ENCODE measurements at places on chromosomes 7 and 10.

DNA sequence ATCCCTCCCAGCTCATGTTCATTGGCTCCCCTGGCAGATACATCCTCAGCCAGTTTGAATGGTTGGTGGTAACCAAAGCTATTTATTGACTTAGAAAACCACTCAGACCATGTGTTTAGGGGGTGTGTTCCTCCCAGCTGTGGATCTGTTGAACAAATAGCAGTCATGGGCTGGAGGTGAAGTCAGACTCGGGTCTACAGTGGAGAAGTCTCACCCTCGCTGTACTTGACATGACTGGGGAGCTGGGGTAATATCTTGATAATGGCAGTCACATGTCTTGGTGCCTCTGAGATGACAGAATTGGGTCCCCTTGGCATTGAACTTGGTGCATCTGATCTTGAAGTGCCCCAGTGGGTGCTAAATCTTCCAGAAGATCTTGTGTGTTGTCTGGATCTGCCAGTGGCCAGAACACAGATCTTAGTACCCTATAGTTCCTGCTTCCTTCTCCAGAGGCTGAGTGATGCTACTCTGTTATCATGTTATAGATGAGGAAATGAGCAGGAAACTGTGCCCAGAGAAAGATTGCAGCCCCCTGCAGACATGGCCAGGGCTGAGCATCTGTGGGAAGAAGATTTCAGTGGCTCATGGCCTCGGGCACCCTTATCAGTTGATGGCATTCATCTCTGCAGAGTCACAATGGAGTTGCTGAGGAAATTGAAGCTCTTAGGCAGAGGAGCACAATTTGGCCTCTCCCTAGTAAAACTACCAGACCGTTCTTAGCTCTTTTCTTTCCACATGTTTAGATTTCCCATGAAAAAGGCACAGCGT is 50.4 kb downstream of the ADRA2A start:
- H3K4me1 ChIP-seq, result no peaks in the 10 kb centered on the region
- no peak overlapping the region for H3K27ac ChIP-seq
- H3K27me3 ChIP-seq, result no peaks in the 10 kb centered on the region
- H3K36me3 ChIP-seq, result no peaks in the 10 kb centered on the region
- H3K4me3 ChIP-seq, result no peak overlapping the region
- no peak for DNase-seq

- DNase-seq, result peak; percentile 21
- no peaks in the 10 kb centered on the region for H3K27me3 ChIP-seq
- H3K27ac ChIP-seq, result no peak overlapping the region
- H3K36me3 ChIP-seq, result no peaks in the 10 kb centered on the region
Observed at GRCh38 chr7:44534501-44534900, 6.6 kb downstream of the NPC1L1 start.

GRCh38 chr7:35035511-35035961 is 1.7 kb downstream of the DPY19L1 start:
- no peaks in the 10 kb centered on the region for H3K36me3 ChIP-seq
- H3K27ac ChIP-seq, result peak overlapping the region; percentile 75
- peak; percentile 8 for DNase-seq
- no peak overlapping the region for H3K4me3 ChIP-seq

- no peak overlapping the region for H3K4me3 ChIP-seq
- H3K27me3 ChIP-seq, result no peaks in the 10 kb centered on the region
- no peak overlapping the region for H3K27ac ChIP-seq
Observed at GRCh38 chr7:123410273-123410904, 124.0 kb downstream of the IQUB start.

- no peak overlapping the region for H3K4me3 ChIP-seq
- H3K4me1 ChIP-seq, result no peaks in the 10 kb centered on the region
- no peaks in the 10 kb centered on the region for H3K27me3 ChIP-seq
- no peaks in the 10 kb centered on the region for H3K36me3 ChIP-seq
Observed at GRCh38 chr7:142760071-142760642, 10.6 kb upstream of the PRSS2 start.

GRCh38 chr7:152512706-152513105 is 76.9 kb upstream of the KMT2C start:
- DNase-seq, result no peak
- peak overlapping the region; percentile 39 for H3K4me3 ChIP-seq
- H3K27me3 ChIP-seq, result no peaks in the 10 kb centered on the region
- no peaks in the 10 kb centered on the region for H3K36me3 ChIP-seq
- no peak overlapping the region for H3K27ac ChIP-seq

DNA sequence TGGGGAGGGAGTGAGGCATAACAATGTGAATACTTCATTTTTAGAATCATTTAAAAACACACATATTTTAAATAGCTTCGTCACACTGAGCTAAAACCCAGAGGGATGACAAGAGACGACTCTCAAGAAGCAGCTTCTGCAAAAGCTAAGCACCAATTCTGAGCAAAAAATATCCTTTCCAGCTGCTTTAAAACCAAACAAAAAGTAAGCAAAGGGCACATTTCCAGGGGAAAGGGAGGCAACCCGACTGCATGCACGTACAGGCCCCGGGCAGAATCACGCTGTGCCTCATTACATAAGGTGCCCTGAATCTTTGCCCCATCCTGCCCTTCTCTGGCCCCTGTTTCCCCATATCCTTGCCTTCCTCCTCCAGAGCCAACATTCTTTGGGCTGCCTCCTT is 78.4 kb downstream of the DGKI start:
- no peak overlapping the region for H3K4me3 ChIP-seq
- H3K27ac ChIP-seq, result no peak overlapping the region
- H3K4me1 ChIP-seq, result no peaks in the 10 kb centered on the region
- DNase-seq, result no peak

All from effector memory CD4-positive, alpha-beta T cell (primary cell).